AG04450 (cell line): ENCODE measurements at places on chromosomes 2 and 18. TPM values are rescaled to one million over a fixed set of nuclear protein-coding genes. Genes with fewer than 3 reads are reported as not detected.

TSPYL6 gene
- polyA plus RNA-seq = not detected in 2 replicates

KLHL41 gene
- polyA plus RNA-seq = 0.22 and 0.26 TPM in 2 replicates

CFAP53 gene
- 0.24 and 0.26 TPM in 2 replicates for polyA plus RNA-seq

CTDSP1 gene
- 51.3 and 66.6 TPM in 2 replicates for polyA plus RNA-seq

RGPD4 gene
- not detected in 2 replicates for polyA plus RNA-seq

RESP18 gene
- polyA plus RNA-seq = not detected in 2 replicates

MARS2 gene
- polyA plus RNA-seq = 3.6 and 3.7 TPM in 2 replicates

IL1RL2 gene
- 0.37 and 0.72 TPM in 2 replicates for polyA plus RNA-seq

MTLN gene
- polyA plus RNA-seq = 6.0 and 6.5 TPM in 2 replicates

MYO3B gene
- 0.09 and 0.10 TPM in 2 replicates for polyA plus RNA-seq

GRB14 gene
- polyA plus RNA-seq = not detected in 2 replicates

TTC31 gene
- polyA plus RNA-seq = 16.4 and 17.7 TPM in 2 replicates

RIOK3 gene
- polyA plus RNA-seq = 36.2 and 48.2 TPM in 2 replicates

VIL1 gene
- 0.06 TPM in 1 of 2 replicates, not detected in the other for polyA plus RNA-seq

TPO gene
- polyA plus RNA-seq = not detected in 2 replicates

SERPINB5 gene
- polyA plus RNA-seq = not detected in 2 replicates

DNAH7 gene
- 0.74 and 1.2 TPM in 2 replicates for polyA plus RNA-seq

ARHGAP28 gene
- polyA plus RNA-seq = 30.6 and 38.2 TPM in 2 replicates

MYOM1 gene
- polyA plus RNA-seq = 0.02 and 0.04 TPM in 2 replicates

HTR2B gene
- polyA plus RNA-seq = 1.2 TPM in 2 replicates

AMER3 gene
- not detected in 2 replicates for polyA plus RNA-seq

SIX3 gene
- polyA plus RNA-seq = not detected in 2 replicates

RAPGEF4 gene
- 0.63 and 1.3 TPM in 2 replicates for polyA plus RNA-seq

SLC30A3 gene
- polyA plus RNA-seq = 0.04 and 0.07 TPM in 2 replicates

LOXHD1 gene
- polyA plus RNA-seq = not detected in 2 replicates

ZNF521 gene
- polyA plus RNA-seq = 25.9 and 27.4 TPM in 2 replicates

RAX gene
- polyA plus RNA-seq = not detected in 2 replicates

IL1A gene
- polyA plus RNA-seq = 0.51 and 0.55 TPM in 2 replicates

ASXL3 gene
- polyA plus RNA-seq = 0.16 and 0.19 TPM in 2 replicates

ANAPC1 gene
- 21.4 and 27.4 TPM in 2 replicates for polyA plus RNA-seq

PTH2R gene
- not detected in 2 replicates for polyA plus RNA-seq

BMP10 gene
- not detected in 2 replicates for polyA plus RNA-seq

ASB18 gene
- not detected in 2 replicates for polyA plus RNA-seq

DNAH6 gene
- polyA plus RNA-seq = 0.02 and 0.05 TPM in 2 replicates

PSTPIP2 gene
- 11.0 and 12.6 TPM in 2 replicates for polyA plus RNA-seq

ABCG8 gene
- polyA plus RNA-seq = not detected in 2 replicates

ARHGAP25 gene
- polyA plus RNA-seq = 0.38 and 0.55 TPM in 2 replicates

C2orf76 gene
- 26.5 and 30.2 TPM in 2 replicates for polyA plus RNA-seq

TEX44 gene
- polyA plus RNA-seq = not detected in 2 replicates

LRRC30 gene
- polyA plus RNA-seq = not detected in 2 replicates

FAP gene
- polyA plus RNA-seq = 300 and 374 TPM in 2 replicates

CHN1 gene
- 207 and 258 TPM in 2 replicates for polyA plus RNA-seq

TCF23 gene
- polyA plus RNA-seq = not detected in 2 replicates

HJURP gene
- 11.3 and 12.2 TPM in 2 replicates for polyA plus RNA-seq

CYRIA gene
- 3.7 TPM in 2 replicates for polyA plus RNA-seq

TMSB10 gene
- polyA plus RNA-seq = 4,621 and 5,651 TPM in 2 replicates
